ENCODE measurements at places on chromosomes 5 and 9.

- no peak for DNase-seq
Observed at GRCh38 chr9:134852906-134853654, 27.5 kb upstream of the FCN2 start.

DNA sequence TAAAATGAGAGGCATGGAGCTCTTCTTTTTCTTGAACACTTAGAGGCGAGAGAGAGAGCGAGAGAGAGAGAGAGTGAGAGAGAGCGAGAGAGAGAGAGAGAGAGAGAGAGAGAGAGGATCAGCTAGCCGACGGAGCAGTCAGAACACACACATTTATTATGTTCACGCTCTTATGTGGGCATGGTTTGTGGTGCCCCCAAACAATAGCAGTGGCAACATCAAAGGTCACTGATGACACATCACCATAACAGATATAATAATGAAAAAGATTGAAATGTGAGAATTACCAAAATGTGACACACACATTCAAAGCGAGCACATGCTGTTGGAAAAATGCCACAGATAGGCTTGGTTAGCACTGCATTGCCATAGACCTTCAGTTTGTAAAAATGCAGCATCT lies 116.1 kb downstream of the KDM4C start:
- no peak for DNase-seq

GRCh38 chr5:1171340-1171941 lies 30.0 kb upstream of the SLC6A19 start:
- DNase-seq = no peak

GRCh38 chr9:98438666-98439065 lies 183.2 kb upstream of the TBC1D2 start:
- no peak for DNase-seq

DNA sequence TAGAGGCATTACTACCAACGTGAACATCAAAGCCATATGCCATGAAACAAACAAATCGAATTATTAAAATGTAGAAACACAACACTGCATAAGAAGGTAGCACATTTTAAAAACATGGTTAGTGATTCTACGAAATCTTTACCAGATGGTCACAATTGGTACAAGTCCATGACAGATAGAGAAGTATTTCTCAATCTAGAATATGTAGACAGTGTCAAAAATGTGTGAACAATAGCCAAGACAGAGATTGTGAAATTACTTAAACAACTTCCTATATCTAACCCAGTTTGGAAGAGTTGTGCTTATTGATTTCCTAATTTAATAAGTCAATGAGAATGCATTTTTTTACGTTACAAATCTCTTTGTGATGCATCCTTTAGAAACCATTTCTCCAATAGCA lies 1121.6 kb downstream of the MAT2B start:
- no peak for DNase-seq

- DNase-seq = peak; percentile 49
Observed at GRCh38 chr9:93600504-93600903, 24.1 kb downstream of the PHF2 start.

DNA sequence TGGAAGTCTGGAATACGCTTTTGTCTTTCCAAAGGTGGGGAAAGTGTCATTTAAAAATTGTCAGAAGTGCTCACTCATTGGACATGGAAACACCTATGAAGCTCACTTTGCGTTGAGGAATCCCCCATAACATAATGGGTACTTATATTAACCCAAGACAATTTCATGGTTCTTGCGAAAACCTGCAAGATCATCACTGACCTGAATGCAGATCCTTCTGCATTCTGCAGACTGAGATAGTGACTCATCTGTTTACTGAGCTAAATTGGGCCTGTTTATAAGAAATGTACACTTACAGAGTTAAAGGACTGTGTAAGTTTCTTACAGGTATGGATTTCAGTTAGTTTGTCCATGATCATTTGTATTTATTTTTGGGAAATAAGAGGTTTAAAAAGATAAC lies 153.0 kb downstream of the HMHB1 start:
- DNase-seq = no peak

DNA sequence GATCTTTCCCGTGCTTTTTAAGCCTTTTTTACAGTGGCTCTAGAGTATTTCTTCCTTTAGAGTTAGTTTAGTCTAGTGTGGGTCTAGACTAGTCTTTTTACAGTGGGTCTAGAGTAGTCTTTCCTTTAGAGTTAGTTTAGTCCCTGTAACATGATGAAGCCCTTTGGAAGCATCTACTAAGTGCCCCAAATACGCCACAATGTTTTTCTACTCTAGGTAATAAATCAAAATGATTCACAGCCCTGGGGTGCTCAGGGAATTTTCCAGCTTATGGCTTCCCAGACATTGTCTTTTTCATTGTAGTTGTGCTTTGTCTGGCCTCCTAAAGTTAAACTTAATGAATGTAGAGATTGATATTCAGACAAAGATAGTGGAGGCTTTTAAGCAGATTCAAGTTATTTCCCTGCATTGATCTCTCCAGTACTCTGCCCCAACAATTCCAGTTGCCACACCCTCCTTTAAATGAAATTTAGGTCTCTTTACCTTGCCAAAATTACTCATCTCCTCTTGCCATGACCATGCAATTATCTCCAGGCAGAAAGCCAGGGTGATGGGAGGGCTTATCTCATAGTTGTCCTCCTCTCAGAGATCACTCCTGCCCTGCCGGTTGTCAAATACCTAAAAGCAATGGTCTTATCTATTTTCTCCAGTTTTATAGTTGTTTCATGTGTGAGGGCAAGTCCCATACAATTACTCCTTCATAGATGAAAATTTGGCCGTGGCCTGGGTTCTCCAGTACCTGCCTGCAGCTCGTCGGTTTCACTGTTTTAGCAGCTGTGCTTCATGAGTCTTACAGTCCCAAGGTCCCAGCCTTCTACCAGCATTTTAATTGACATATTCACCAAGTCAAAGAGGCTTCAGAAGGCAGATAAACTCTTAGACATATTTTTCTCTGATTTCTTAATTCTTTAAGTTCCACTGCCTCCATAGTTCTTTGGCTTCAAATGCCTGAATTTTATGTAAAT lies 794.0 kb upstream of the COX7C start:
- no peak for DNase-seq

DNA sequence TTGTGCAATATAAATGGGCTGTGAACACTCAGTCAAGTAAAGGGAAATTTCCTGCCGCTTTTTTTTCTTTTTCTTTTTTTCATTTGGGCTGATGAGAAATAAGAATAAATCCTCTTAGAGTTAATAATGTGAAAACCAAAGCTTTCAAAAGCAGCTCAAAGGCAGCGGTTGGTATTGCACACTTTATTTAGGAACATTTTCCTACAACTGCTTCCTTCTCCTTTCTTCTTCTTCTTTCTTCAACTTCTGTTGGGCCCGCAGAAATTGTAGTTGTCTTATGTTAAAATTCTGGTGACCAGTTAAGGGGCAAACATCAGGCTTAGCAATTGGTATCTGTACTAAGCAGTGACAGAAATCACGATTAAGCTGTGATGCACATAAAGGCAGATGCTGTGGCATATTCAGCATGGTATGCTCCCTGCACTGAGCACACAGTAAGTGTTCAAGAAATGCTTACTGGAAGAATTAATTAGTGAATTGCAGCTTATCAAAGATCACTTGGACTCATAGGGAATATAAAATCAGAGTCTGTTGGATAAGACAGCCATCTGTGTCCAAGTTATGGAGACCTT lies 85.4 kb downstream of the ANKRD55 start:
- no peak for DNase-seq

DNA sequence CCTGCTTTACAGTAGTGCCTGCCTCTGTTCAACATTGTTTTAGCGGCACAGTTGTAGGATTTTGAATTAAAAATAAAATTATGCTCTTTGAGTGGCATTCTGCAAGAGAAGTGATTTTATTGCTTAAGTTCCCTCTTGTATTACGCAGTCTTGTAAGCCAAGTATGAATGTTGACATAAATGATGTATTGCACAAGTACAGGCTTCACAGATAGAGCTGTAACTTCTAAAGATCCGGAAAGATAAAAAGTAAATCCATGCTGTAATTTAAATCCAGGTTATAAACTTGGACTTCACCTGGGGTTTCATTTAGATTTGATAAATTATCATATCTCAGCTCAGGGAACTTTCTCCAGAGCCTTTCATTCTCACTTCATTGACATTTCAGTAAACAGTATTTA lies 1114.7 kb downstream of the PTPRD start:
- DNase-seq = no peak

GRCh38 chr9:89562186-89562814 lies 42.5 kb upstream of the GADD45G start:
- no peak for DNase-seq

- no peak for DNase-seq
Observed at GRCh38 chr9:85030316-85030715, 360.8 kb downstream of the NTRK2 start.

- DNase-seq = no peak
Observed at GRCh38 chr9:132748450-132748849, 78.2 kb downstream of the GTF3C4 start.

- no peak for DNase-seq
Observed at GRCh38 chr5:135386096-135386495, 12.9 kb downstream of the MACROH2A1 start.

DNA sequence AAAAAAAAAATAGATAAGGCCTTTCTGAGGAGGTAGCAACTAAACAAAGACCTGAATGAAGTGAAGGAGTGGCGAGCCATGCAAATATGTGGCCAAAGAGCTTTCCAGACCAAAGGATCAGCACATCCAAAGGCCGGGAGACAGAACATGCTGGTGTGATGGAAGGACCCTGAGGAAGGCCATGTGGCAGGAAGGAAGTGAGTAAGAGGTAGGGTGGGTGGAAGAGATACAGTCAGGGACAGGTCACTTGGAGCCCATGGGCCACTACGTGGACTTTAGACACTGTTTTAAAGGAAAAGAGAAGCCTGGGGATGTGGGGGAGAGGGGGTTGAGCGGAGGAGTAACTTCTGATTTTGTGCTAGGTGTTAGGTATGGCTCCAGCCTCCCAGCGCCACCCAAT lies 31.3 kb downstream of the SPRY4 start:
- DNase-seq = no peak

DNA sequence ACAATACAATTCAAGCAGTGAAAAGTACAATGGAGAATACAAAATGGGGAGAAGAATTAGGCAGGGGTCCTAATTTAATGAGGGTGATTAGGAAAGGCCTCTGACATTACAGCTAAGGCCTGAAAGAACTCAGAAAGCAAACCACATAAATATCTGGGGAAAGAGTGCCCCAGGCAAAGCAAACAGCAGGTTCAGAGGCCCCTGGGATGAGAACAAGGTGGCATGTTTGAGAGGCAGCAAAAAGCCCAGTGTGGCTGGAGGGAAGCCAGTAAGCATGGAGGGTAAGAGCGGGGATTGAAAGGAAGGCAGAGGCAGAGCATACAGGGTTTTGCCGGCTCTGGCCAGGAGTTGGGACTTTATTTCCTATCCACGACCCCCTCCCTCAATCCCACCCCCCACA lies 33.4 kb upstream of the VDAC1 start:
- DNase-seq = no peak

GRCh38 chr9:84953797-84954705 lies 284.5 kb downstream of the NTRK2 start:
- peak; percentile 63 for DNase-seq

- peak; percentile 36 for DNase-seq
Observed at GRCh38 chr9:33124751-33125381, 42.3 kb downstream of the B4GALT1 start.

DNA sequence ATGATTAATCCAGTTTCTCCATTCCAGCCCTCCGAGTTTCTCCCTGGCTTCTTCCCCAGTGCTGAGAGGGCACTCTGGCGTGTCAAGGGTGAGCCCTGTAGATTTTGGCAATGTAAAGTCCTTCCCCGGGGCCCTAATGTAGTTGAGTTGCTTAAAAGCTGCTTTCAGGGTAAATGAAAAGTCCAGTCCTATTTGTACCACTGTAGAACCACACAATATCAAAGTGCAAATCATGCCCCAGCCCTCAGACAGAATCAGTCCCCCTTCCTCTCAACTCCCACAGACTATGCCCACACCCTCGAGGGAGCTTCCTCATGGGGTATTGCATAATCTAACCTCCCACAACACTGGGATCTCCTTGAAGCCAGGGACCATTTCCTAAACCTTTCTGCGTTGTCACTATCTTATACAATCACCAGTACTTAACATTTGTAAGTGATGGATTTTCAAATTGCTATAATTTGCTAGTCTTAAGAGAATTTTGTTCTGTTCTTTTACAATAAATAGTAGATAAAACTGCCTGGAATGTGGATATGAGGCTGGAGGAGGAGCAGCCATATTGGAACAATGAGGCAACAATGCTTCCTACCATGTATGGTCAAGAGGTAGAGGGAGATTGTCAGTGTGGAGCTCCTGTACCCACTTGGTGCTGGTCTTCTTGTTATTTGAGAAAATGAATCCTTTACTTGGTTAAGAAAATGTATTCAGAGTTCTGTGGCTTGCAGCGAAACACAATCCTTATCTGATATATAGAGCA lies 34.4 kb downstream of the ZNF366 start:
- no peak for DNase-seq

DNA sequence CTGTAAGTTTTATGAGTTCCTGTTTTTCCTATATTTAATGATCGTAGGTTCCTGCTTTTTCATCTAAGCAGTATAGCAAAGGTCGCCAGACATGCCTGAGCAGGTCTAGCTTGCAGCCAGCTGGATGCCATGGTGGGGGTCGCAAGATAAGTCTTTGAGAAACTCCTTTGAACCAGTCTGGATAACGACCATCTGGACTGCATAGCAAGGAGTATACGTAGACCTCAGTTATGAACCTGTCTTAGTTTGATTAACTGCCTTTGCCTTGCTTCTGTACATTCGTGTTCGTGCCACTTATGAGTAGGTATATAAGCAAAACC lies 8.4 kb upstream of the SPATA31E1 start:
- DNase-seq = peak; percentile 53

GRCh38 chr5:135446206-135446605 lies 942 bp downstream of the DCANP1 start:
- DNase-seq = no peak

DNA sequence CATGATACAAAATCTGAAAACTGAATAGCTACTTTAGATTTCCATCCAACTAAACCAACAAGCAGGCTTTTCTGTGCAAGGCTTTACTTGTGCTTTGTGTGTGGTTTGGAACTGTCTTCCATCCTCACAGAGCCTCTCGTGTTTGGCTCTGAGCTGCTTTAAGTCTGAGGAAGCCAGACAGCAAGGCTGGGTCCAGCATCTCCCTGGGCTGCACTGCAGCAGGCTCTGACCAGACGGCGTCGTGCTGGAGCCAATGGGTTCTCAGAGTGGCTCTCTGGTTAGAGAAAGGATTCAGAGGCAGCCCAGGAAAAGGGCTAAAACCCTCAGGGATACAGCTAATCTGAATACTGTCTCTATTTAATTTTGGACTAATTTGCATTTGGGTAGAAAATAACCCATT lies 207.9 kb upstream of the EFNA5 start:
- peak; percentile 35 for DNase-seq

- no peak for DNase-seq
Observed at GRCh38 chr9:61667559-61668121, 477.8 kb downstream of the SPATA31A7 start.

GRCh38 chr9:113993838-113994540 lies 84.1 kb downstream of the AMBP start:
- peak; percentile 3 for DNase-seq

DNA sequence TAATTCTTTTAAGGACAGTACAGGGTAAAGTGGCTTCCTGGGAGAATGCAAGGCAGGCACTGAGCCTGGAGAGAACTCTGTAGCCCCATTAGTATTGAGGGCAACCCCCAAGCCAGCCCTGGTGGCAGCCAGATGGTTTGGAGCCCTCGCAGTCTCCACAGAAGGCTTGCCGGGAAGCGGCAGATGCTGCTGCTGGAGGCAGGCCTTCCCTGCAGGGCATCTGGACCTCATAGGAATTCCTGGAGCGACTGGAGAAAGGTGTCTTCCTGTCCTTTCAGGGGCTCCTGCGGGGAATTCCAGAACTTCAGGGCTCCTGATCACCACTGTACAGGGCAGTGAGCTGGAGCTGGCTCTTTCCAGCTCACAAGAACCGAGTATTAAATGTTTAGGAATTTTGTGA lies 167.5 kb downstream of the INSYN2B start:
- DNase-seq = no peak
